ENCODE measurements at places on chromosomes 3 and 15. TPM values are rescaled to one million over a fixed set of nuclear protein-coding genes. Genes with fewer than 3 reads are reported as not detected.

GRCh38 chr15:39269352-39269751 lies 311.5 kb upstream of the THBS1 start:
- no peak for DNase-seq

GRCh38 chr15:66854012-66854965 lies 152.3 kb downstream of the SMAD6 start:
- no peak for DNase-seq

DNA sequence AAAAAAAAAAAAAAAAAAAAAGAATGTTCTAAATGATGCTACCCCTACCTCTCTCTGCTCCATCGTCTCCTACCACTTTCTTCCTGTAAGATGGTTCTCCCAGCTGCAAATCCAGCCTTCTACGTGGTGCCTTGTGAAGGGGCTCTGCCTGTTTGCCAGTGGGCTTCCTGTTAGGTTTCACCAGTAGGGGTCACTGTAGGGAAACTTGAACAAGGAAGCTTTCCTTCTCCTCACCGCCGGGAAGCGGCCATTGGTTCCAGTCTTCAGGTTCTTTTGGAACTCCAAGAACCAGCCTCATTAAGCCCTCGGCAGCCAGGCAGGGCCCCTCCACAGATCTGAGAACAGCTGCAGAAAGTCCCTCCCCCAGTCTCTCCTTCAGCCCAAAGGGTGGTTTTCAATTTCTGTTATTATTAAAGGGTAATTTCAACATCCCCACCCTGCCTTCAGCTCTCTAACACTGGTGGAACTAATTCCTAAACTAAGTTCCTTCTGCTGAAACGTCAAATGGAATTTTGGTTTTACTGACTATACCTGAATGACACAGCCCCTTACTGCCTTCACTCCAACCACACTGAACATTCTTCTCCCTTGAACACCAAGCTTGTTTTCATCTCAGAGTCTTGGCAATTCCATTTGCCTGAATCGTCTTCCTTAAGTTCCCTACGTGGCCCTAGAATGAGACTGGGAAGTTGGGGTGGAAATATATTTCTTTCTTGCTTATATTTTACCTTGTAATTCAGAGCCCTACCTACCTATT lies 13.5 kb downstream of the MCCC1 start:
- DNase-seq = no peak

GRCh38 chr15:60392986-60393790 lies 4.6 kb downstream of the ANXA2 start:
- DNase-seq = no peak

GRCh38 chr3:183988216-183988790 lies 29.4 kb downstream of the ABCC5 start:
- DNase-seq = no peak

CELF6 gene
- 0.68 TPM for total RNA-seq

ESYT3 gene
- 0.07 TPM for total RNA-seq

SYNM gene
- 2.3 TPM for total RNA-seq

NEK10 gene
- total RNA-seq = 0.24 TPM

Measured in CD8-positive, alpha-beta memory T cell (primary cell).